ENCODE measurements at places on chromosomes 4 and X. TPM values are rescaled to one million over a fixed set of nuclear protein-coding genes. Genes with fewer than 3 reads are reported as not detected.

- no peak for DNase-seq
These were observed 74.3 kb downstream of the DCHS2 start for GRCh38 chr4:154417373-154417673.

- DNase-seq: no peak
These were observed 3.7 kb upstream of the NR3C2 start for GRCh38 chr4:148445860-148446330.

- no peak for DNase-seq
These were observed 75.0 kb upstream of the SORBS2 start for GRCh38 chr4:185886832-185887524.

- DNase-seq: no peak
These were observed 1.3 kb upstream of the CXorf65 start for GRCh38 chrX:71107762-71108360.

DNA sequence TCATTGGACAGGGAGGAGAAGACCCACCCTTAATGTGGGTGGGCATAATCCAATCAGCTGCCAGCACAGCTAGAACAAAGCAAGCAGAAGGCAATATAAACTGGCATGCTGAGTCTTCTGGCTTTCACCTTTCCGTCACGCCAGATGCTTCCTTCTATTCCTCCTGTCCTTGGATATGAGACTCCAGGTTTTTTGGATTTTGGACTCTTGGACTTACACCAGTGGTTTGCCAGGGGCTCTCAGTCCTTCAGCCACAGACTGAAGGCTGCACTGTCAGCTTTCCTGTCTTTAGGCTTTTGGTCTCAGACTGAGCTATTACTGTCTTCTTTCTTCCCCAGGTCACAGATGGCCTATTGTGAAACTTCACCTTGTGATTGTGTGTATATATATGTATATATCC lies 32.2 kb upstream of the UGT2B4 start:
- no peak for DNase-seq

DNA sequence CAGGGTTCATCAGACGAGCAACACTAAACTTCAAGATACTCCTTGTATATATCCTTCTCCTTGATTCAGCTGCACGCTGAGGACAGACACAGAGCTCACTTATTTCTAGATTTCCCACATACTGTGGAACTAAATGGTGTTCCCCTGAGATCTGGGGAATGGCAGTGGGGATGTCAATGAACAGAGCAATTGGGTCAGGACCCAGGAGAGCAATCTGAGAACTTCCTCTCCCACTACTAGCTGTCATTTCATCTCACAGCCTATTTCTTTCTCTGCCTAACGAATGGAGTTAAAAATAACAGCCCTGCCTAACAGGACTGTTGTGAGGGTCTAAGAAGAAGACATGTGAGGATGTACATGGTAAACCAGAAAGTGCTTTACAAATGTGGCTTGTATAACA lies 10.7 kb downstream of the NAAA start:
- no peak for DNase-seq

GRCh38 chrX:20973038-20973437 lies 401.2 kb upstream of the CNKSR2 start:
- DNase-seq: no peak

- DNase-seq: no peak
These were observed 99.6 kb downstream of the CEP135 start for GRCh38 chr4:56048383-56048701.

DNA sequence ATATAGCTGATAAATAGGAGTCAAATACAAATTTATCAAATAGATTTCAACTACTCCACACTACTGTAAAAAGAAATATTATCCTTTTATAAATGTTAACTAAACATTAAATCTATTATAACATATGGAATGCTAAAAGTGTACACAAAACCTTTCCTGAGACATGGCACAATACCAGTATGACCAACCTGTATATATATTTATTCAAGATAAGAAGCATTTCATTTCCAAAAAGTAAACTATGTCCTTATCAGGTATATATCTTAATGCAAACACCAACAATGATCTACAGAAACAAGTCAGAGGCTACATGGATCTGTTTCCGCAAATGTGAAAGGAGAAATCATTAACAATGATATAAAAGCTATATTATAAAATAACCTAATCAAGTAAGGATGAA lies 37.8 kb downstream of the WNK3 start:
- no peak for DNase-seq

The PUDP gene
- 38.5 TPM for total RNA-seq

The DBET gene
- not detected for total RNA-seq

The PRIMPOL gene
- total RNA-seq: 21.7 TPM
